NCI-H1436 treated with DMSO at 0.1 percent for 48 hours (cell line): ENCODE measurements at places on chromosomes 7 and 10.

- DNase-seq = no peak
These were observed 9.3 kb upstream of the HUS1 start for GRCh38 chr7:47988496-47989386.

GRCh38 chr7:100571829-100572116, 1.9 kb downstream of the SAP25 start:
- no peak for DNase-seq

- DNase-seq = no peak
These were observed 95.3 kb downstream of the RNF216 start for GRCh38 chr7:5686131-5686530.

DNA sequence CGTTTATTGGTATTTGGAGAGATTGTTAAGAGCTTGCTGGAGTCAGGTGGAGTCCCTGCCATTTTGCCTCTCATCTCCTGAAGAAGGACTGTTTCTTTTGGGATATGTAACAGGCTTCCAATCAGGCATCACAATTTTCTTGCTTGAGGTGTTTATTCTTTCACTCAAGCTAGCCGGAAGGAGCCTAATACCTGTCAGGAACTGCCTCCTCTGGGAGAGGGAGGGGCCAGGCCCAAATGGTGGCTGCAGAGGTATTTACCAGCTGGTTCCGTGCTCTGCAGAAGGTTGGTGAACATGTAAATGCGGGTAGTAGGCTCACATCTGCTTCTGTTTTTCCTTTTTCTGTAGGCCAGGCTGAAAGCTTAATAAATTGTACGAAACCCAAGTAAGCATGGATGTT, 114.0 kb downstream of the TCF7L2 start:
- DNase-seq = no peak

- DNase-seq = no peak
These were observed 11.3 kb upstream of the FXYD4 start for GRCh38 chr10:43360086-43360485.

DNA sequence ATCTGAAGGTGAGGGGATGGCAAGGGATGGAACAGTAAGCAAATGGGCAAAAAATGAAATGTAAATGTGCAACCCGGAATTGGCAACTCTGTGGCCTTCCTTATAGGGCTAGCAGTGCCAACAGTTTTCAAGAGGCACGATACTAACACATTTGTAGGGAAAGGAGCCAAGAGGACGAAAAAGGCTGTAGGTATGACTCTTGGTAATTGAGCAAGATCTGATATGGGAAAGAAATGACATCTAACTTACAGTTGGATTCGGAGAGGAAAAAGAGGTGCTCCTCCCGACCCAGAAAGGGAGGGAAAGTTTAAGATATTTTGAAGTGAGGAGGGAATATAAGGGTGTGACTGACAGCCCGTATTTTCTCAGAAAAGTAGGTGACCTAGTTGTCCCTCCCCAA, 2.1 kb upstream of the CREM start:
- DNase-seq = no peak

GRCh38 chr10:125707541-125708468, 11.7 kb upstream of the EDRF1 start:
- DNase-seq = no peak

DNA sequence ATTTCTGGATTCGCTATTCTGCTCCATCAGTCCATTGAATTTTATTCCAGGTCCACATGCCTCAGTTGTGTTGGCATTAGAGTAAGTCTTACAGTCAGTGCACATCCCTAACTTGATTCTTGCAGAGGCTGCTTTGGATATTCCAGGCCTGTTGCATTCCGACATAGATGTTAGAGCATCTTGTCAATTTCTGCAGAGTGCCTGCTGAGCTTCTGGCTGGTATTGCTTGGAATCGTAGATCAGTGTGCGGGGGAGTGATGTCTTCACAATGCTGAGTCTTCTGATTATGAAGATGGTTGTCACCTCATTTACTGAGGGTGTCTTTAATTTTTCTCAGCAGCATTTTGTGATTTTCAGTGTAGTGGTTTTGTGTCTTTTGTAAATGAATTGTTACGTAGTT, 45.2 kb downstream of the INPP5A start:
- no peak for DNase-seq

DNA sequence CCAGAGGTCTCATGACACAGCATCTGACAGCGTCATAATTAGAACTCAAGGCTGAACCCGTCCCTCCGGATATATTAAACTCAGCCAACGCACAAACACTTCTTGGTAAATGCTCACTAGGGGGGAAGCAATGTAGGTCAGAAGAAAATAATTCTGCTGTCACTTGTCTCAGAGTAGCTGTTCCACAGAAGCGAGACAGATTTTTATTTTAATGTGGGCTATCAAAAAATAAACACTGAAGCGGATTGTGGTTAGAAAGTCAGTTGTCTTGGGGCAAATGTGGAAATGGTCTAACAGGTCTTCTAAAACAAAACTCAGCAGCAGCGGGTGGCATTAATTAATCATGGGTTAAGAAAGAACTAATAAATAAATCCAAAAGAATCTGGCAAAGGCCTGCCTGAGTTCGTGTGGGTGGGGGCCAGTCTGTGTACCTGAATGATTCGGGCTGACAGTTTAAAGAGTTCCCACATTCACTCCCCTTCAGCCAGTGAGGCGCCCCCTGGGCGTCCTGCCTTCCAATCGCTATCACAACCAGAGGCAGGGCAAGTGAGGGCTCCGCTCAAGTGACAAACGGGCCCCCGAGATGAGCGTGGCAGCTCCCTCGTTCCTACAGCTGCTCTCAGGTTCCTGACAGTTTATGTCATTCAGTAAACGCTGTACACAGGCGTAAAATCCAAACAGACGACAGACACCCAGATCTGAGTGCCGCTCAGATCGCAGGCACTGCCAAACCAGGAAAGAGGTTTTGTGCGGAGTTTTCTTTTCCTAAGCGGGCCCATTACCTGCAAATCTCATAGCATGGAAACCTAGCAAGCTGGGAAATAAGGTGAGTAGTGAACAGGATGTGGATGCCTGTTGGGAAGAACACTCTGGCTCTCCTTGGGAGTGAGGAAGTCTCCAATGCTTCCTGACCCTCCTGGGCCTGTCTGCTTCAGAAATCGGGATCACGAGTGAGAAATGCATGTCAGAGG, 52.9 kb downstream of the NRAP start:
- DNase-seq = no peak

- DNase-seq = no peak
These were observed 61.2 kb downstream of the DNAJB6 start for GRCh38 chr7:157397731-157398691.
